ENCODE measurements at places on chromosomes 12 and 14.

DNA sequence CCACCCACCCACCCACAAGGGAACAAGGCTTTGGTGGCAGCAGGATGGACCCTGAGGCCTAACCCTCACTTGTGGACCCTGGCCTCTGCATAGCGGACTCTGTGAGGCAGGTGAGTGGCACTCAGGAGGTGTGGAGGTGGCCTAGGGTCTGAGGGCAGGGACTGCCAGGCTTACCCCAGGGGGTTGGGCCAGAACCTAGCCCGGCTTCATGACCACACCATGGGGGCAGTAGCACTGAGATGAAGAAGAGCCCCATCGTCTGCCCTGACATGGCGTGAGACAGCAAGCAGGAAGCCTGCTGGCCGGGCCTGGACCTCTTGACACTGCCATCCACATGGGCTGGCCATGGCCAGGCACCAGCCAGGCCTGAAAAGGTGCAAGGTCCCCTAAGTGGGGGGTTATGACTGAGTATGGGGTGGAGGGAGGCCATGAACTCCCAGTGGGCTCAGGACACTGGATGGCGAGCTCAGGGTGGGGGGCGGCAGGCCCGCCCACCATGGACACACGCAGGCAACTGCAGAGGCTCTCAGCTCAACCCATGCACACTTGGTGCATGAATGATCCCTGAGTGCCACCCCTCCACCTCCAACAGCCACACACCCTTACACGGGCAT, 29.3 kb downstream of the JAG2 start:
- no peak for DNase-seq

DNA sequence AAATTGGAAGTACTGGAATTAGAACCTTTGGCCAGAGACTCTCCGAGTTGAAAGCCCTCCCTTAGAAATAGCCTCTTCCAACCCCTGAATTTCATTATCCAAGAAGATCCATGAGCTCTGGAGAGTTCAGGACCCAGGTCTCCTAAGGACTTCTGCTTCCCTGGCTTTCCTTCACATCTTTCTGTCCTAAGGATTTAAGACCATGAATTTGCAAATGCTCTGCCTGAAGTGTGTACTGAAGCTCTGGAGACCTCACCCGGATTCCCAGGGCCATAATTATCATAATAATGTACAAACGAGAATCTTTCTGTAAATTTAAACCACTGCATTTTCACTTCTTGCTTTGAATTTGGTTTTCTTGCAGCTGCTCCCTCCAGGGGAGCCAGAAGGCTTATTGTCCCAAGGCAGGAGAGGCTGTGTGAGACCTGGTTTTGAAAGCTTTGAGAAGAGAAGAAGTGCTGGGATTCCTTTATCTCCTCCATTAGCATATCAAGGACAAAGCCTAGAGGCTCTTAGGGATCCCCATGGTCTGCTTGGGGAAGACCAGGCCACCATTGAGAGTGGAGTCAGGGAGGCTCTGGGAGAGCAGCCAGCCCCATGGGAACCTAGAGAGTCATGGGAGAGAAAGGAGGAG, 41.1 kb downstream of the GLRX5 start:
- DNase-seq, result no peak

- no peak for DNase-seq
Observed at GRCh38 chr14:36973806-36974442, 198.5 kb downstream of the SLC25A21 start.

GRCh38 chr12:88793096-88793495, 212.8 kb upstream of the KITLG start:
- DNase-seq, result no peak

Measured in CD4-positive, alpha-beta T cell (primary cell).